ENCODE measurements at places on chromosomes 1 and 21.
A peak's percentile ranks its signal among the peaks of the same experiment; 100 is the strongest.

DNA sequence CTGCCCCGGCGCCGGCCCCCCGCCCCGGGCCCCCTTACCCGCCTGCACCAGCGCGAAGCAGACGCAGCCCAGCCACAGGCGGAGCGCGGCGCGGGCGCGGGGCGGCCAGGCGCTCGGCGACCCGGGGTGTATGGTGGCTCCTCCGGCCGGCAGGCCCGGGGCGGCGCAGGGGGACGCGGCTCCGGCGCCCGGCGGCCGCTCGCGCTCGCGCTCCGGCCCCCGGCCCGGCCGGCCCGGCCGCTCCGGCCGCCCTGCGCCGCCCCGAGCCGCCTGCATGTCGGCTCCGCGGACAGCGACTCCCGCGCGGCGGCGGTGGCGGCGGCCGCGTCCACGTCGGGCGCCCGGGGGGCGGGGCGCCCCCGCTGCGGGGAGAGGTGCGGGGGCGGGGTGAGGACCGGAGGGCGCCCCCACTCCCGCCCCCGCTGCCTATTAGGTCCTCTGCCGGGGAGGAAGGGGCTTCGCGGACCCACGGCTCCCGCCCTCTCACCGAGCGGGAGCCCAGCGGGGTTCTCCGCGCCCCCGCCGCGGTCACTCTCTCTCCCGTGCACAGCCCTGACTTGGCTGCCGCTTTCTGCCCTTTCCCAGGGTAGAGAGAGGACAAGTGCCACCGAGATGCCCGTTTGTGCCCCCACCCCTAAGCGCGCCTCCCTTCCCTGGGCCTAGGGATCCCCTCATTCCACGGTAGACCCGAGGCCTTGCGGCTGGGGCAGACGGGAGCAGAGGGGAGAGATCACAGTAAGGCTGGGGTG is at the start of gene FNDC5:
TSS of gene FNDC5 (minus strand) at position 298 of the 749 bp plus-strand sequence.
- no peak for DNase-seq

DNA sequence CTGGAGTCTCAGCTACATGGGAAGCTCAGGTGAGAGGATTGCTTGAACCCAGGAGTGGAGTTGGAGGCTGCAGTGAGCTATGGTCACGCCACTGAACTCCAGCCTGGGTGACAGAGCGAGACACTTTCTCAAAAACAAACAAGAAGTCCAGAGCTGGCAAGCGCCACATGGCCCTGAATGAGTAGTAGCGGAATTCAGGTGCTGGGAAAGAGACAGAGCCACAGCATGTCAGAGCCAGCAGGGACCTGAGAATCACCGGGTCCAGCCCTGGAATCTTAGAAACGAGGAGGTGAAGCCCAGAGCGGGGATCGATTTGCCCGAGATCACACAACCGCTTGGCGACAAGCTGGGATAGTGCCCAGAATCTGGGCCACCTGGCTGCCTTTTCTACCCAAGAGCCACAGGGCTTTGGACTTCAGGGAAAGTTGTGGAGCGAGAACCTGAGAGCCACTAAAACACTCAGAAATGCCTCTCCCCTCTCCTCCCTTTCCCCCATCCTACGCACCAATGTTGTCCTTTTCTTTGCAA is 9.8 kb downstream of the ARL8A start:
- DNase-seq = no peak

- DNase-seq = no peak
Measured at GRCh38 chr1:46524843-46525242, 26.6 kb downstream of the KNCN start.

DNA sequence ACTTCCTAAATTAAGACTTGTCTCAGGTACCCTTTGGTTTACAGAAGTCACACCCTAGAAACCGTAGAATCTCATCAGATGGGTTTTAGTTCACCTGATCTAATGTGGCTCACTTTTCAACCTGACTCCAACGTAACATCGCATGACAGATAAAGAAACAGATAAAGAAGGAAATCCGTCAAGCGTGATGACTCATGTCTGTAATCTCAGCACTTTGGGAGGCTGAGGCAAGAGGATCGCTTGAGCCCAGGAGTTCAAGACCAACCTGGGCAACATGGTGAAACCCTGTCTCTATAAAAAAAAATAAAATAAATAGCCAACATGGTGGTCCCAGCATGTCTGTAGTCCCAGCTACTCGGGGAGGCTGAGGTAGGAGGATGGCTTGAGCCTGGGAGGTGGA is 97.3 kb downstream of the SPSB1 start:
- no peak for DNase-seq

GRCh38 chr1:208164609-208165008 is 79.6 kb downstream of the PLXNA2 start:
- no peak for DNase-seq

- DNase-seq = no peak
Measured at GRCh38 chr1:107804134-107804533, 160.8 kb downstream of the VAV3 start.

DNA sequence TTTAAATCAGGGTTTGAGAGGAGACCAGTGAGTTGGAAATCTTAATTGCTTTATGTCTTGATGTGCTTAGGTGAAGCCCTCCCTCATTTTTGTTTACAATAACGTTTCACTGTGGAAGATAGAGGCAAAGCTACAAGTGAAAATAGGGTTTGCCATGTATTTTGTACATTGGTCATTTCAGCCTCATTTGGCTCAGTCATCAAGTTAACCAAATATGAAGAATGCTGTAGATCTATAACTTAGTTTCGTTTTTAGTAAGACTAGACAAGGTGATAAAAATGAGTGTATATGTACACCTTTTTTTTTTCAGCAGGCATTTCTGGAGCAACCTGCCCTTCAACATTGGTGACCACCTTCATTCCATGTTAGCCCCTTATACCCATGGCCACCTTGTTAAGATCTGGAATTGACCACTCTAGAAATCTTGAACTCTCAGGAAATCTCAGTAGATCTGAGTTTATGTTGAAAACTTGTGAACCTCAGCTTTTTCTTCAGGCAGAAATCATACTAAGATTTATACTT is 2.9 kb downstream of the NFYC start:
- no peak for DNase-seq

DNA sequence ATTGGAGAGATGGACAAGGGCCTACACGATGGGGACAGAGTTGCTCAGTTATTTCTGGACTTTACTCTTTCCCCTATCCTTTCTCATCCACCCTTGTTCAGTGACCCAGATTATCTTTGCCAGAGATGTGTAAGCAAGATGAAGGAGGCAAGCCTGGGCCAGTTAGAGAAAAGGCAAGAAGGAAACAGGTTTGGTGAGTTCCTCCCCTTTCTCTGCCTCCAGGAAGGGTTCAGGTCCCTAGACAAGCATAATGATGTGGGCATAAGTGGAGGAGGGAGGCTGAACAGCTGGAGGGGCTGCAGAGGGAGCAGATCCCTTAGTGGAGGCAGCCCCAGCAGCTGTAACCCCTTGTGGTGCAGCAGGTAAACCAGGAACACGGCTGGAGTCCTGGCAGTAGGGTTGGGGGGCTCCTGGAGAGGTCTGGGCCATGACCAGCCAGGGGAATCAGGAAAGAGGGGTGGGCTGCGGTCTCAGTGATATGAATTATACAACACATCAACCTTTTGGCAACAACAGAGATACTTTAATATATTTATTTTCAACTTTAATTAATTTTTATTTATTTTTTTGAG is 9.2 kb upstream of the CDC42 start:
- DNase-seq = no peak

GRCh38 chr1:84635429-84635828 is 54.8 kb downstream of the SSX2IP start:
- DNase-seq = no peak

GRCh38 chr1:76231320-76231719 is 156.8 kb downstream of the ST6GALNAC3 start:
- no peak for DNase-seq

DNA sequence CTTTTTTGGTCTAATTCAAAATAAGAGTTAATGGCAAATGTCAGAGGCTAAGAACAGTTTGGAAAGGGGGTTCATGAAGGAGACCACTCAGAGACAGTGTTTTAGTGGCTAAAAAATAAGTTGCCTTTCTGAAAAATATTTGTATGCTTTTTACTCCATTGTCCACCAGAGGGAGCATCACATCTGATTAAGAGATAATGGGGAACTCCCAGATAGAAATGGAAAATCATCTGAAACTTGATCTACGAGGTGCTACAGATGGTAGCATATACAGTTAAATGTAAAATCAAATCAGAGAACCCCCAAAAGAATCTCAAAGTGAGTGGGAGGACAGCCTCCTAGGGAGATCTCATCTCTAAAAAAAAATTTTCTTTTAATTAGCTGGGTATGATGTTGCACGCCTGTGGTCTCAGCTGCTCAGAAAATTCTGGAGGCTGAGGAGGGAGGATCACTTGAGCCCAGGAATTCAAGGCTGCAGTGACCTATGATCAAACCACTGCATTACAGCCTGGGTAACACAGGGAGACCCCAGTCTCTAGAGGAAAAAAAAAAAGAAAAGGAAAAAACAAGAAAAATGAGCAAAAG is 9.7 kb downstream of the SMYD3 start:
- DNase-seq = peak; percentile 58

DNA sequence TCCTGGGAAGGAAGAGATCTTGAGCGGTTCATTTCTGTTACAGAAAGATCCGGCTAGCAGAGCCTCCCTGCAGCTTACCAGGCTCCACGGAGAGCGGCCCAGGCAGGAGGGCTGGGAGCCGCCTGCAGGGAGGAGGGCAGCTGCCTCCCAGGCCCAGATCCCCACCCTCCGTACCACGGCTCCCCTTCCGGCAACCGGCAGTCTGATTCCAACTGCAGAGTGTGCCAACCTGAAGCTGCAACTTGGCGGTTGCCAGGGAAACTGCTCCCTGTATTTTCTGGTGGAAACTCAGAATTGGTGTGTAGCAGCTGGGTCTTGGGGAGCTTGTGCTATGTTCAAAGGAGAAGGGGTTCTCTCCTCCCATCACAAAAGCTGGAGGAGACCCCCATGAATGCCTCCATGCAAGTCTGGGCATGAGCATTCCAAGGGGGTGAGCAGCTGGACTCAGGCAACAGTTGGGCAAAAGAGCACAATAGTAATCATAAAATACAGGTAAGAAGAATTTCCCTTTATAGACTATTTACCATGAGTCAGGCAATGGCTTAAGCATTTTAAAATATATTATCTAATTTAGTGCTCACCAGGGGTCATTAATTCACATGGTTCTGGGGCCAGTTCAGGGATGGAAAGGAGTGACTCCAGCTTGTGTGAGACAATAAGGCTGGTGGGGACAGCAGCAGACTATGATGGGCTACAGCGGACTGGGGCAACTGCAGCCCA is 46.1 kb upstream of the KAZN start:
- DNase-seq = no peak

- DNase-seq = no peak
Measured at GRCh38 chr1:67018574-67018973, 35.4 kb downstream of the SLC35D1 start.

DNA sequence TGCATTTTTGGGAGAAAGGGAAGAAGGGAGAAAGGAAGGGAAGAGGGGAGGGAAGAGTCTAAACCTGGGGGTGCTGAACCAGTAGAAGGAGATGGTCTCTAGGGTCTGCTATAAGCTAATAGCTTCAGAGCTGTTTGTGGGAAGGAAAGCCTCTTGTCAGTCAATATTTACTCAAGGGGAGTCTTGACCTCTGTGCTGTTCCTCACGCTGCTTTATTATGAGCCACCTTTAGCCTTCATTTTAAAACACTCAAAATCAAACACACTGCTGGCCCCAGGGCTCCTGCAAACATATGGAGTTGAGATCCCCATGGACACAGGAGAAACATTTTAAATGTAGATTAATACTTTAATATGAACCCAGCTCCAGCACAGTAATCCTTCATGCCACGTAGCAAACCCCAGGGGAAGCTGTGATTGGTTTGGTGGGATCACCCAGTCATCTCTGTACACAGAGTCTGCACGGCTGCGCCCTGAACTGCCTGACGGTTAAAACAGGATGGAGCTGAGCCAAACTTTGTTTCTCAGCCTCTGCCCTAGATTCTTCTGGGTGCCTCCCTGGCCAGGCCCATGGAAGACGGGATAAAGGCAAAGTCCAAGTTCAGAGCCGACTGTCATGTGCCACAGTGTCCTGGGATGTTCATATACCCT is 40.2 kb upstream of the VWA5B1 start:
- no peak for DNase-seq

DNA sequence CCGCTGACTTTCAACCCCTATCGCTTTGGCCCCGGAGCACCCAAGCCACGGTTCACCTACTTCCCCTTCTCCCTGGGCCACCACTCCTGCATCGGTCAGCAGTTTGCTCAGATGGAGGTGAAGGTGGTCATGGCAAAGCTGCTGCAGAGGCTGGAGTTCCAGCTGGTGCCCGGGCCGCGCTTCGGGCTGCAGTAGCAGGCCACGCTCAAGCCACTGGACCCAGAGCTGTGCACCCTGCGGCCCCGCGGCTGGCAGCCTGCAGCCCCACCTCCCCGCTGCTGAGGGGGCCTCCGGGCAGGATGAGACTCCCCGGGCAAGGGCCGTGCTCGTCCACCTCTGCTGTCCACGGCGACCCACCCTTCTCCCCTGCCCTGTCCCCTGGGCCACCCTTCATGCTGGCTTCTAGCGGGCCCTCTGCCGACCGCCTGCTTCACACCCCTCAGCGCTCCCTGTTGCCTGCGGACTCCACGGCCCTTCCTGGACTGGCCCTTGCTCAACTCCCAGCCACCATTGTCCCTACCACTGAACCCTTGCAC is 92.2 kb upstream of the TRABD2B start:
- DNase-seq = no peak

GRCh38 chr1:214454569-214455396 is 96.6 kb downstream of the PTPN14 start:
- DNase-seq = no peak

GRCh38 chr1:200627575-200628222 is 7.1 kb upstream of the KIF14 start:
- no peak for DNase-seq

- no peak for DNase-seq
Measured at GRCh38 chr1:23496490-23497181, 12.7 kb upstream of the ASAP3 start.

GRCh38 chr1:190226006-190226405 is 251.7 kb downstream of the BRINP3 start:
- DNase-seq = no peak

GRCh38 chr1:32539584-32540571 is 651 bp downstream of the ZBTB8A start:
- peak; percentile 9 for DNase-seq

DNA sequence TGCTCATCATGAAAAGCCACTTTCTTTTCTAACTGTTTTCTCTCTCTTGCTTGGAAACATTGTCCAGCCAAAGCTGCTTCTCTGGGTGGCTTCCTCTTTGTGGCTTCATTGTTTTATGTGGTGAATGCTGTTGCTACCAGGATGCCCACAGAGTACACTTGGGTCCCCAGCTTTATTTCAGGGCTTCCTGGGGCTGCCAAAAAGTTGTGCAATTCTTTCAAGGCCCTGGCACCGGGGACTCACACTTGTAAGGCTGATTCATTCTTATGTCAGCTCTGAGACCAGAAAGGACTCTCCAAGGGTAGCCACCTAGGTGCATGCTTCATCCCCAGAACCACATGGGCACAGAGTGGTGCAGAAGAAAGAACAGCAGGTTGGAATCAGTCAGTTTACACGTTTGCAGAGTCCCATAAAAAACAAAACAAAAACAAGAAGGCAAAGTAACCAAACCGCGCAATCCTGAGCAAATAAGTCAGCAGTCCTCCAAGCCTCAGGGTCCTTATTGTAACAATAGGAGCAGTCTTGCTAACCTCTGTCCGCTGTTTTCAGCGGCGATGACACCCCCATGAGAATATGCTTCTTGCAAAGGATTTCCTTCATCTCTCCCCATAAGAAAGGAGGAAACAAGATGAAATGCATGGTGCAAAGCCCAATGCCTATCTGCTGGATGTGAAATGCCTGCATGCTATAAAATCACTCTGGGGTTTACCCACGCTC is 89.9 kb upstream of the SSX2IP start:
- DNase-seq = no peak

- no peak for DNase-seq
Measured at GRCh38 chr21:38261851-38262250, 5.1 kb downstream of the KCNJ15 start.

GRCh38 chr1:238982736-238983135 is 403.6 kb upstream of the CHRM3 start:
- DNase-seq = no peak
